ENCODE measurements at places on chromosomes 7 and 10.

DNA sequence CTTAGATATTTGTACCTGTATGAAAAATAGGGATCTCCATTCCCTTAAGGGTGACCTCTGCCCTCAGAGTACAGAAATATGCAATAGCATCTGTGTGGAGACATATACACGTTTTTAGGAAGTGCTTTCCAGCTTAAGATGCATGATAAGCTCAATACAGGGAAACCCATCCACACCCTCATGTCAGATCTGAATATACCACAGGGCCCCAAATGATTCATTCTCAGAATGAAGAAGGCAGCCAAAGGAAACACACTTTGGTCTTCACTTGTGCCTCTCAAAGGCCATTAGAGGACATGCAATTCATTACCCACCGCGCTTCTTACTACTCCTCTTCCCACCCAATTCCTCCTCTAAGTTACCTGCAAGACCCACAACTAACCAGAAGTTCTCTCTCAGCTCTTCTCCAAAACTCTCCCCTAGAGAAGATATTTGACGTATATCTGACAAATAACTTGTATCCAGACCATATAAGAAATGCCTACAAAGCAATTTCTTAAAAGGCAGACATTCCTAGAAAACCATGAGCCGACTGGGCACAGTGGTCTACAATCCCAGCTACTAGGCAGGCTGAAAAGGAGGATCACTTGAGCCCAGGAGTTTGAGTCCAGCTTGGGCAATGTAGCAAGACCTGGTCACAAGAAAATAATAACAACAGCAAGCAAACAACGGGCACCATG is 103.0 kb downstream of the OAT start:
- DNase-seq: no peak

DNA sequence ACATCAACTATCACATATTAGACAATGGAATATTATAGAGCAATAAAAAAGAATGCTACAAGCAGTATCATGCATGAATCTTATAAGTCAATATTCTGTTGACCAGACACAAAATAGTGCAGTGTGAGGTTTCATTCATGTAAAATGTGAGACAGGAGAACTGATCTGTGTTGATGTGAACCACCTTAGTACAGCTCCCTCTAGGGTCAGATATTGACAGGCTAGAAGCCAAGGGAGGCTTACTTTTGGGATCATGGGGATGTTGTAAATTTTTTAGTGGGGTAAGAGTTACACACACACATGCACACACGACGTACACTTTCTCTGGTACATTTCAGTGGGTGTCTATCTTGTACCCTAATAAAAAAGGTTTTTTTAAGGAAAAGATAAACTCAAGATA is 231.6 kb upstream of the FOXK1 start:
- no peak for DNase-seq

GRCh38 chr10:113104047-113104446 is 154.0 kb downstream of the TCF7L2 start:
- no peak for DNase-seq

DNA sequence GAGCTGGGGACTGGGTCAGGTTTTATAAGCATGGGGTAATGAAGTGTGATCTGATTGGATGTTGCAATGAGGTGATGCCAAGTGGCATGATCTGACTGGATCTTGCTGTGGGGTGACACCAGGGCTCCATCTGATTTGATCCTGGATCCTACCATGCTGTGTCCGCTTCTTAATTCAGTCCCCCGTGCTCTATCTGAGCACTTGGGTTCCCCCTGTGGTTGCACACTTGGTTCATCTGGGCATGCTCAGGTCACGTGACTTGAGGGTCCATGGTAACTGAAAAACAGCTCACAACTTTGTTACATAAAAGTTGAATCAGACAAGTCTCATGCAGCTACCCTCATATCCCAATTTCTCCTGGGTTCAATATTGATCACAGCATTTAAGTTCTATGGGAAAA is 448.6 kb upstream of the NRP1 start:
- no peak for DNase-seq

DNA sequence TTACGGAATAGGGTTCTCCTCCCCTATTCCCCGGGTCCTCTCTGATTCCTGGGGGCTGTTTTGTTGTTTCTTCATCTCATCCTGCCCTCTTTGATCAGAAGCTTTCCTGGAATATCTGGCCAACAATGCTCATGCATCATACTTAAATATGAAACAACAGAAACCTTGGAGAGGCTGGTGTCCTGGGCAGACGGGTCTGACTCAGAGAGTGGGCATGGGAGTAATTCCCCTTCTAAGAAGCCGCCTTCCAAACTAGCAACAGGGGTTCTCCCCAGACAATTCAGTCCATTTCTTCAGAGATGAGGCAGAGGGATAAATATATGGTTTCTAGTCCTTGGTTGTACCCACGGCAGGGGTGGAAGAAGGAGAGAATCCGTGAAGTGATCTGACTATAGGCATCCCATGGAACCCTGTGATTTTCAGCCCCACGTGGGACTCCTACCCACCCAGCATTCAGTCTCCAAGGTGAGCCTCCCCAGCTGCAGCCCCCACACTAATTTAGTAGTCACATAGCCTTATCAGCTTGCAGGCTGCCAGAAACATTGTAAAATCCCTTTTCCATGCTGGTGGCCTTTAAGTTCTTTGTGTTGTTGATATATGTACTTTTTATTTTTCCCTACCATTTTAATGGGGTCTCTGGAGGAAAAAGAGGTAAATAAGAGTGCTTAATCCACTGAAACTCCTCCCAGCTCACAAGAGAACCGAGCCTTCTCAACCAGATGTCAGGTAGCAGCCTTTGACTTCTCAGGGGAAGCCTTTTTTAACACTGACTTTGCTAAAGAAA is 119.2 kb downstream of the SFMBT2 start:
- no peak for DNase-seq

DNA sequence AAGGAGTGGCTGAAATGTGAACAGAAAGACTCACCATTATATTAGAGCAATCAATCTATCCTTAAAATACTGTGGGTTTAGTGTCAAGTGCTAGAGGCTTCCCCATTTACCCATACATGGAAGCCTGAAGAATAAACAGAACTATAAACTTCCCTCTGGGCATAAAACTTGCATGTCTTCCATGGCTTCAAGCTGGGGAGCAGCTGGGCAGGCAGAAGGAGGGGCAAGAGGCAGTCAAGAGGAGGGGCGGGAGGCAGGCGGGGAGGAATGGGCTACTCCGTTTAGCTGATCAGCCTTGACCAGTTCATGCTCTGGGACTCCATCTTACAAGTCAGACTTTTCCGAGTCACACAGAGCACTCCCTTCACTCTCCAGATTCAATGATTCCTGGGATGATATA is 3.5 kb upstream of the PRSS1 start:
- DNase-seq: no peak

DNA sequence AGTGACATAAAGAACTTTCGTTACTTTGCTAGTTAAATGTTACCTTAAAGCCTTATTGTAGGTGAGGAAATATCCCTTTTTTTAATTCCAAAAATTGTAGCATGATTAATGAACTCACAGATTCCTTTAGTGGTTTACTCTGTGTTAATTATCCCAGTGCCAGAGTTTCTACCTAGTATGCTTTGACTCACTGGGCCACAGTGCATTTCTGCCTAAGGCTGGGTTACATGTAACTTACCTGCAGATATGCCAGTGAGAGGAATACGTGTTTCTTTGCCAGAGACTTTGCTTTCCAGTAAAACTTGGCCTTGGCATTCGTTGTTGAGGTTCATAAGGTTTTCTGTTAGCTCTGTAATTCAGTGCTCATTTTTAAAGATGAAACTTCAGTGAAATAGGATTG is 380.8 kb upstream of the LRGUK start:
- DNase-seq: no peak

- DNase-seq: no peak
Measured at GRCh38 chr7:86448856-86449255, 194.9 kb upstream of the GRM3 start.

GRCh38 chr7:92916770-92917224 is 80.4 kb upstream of the CDK6 start:
- DNase-seq: no peak

All from natural killer cell treated with Interleukin-12 subunit alpha and Interleukin-12 subunit beta and Interleukin-15 and Interleukin-18, amount 100 ng/mL, for 72 hours (primary cell).